H9 (cell line): ENCODE measurements at places on chromosomes 5 and 9. TPM values are rescaled to one million over a fixed set of nuclear protein-coding genes. Genes with fewer than 3 reads are reported as not detected.

MPDZ gene
- total RNA-seq = 46.7 and 46.9 TPM in 2 replicates

SOX30 gene
- 0.13 TPM in 1 of 2 replicates, not detected in the other for total RNA-seq

GRCh38 chr9:134734270-134734669 lies 92.7 kb downstream of the COL5A1 start:
- no peak for DNase-seq

DNA sequence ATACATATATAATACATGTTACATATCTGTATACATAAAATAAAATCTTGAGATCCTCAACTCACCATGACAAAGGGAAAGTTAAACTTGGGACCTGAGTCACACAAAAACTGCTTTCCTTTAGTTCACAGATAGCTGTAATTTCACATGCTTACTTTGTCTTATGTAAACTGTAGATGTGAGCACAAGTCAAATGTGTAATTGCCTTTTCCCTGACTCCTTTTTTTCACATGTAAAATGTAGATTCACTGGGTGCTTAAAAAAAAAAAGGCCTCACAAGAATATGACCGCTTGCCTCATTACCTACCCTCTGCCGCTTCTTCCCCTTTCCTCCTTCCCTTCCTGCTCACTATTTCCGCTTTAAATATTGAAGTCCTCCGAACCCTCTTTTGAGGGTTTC lies 21.9 kb upstream of the FAM169A start:
- DNase-seq = no peak

GRCh38 chr5:33343676-33344327 lies 97.0 kb upstream of the TARS1 start:
- DNase-seq = no peak
